ENCODE measurements at places on chromosomes 7 and 10. TPM values are rescaled to one million over a fixed set of nuclear protein-coding genes. Genes with fewer than 3 reads are reported as not detected.

Gene SEMA3E
- total RNA-seq: not detected

Gene PFKFB3
- total RNA-seq: 25.0 TPM

Gene ZNF425
- total RNA-seq: 1.2 TPM

Gene TAS2R5
- 0.32 TPM for total RNA-seq

Gene TDRD1
- not detected for total RNA-seq

Gene CTTNBP2
- total RNA-seq: 0.32 TPM

Gene PCGF6
- total RNA-seq: 14.9 TPM

Gene GPR146
- 12.0 TPM for total RNA-seq

Gene DNAJC30
- 1.3 TPM for total RNA-seq

Gene SMKR1
- not detected for total RNA-seq

Gene CACNA2D1
- total RNA-seq: 54.6 TPM

Gene CALML5
- total RNA-seq: not detected

Gene EBLN1
- not detected for total RNA-seq
